Activated CD4-positive, alpha-beta T cell treated with anti-CD3 and anti-CD28 coated beads, Interleukin-2, amount 10 ng/mL, durations not matched to agents 24 days and 14 days (primary cell): ENCODE measurements at places on chromosomes 6 and 20. TPM values are rescaled to one million over a fixed set of nuclear protein-coding genes. Genes with fewer than 3 reads are reported as not detected.

SAMD3 gene
- total RNA-seq: 2.1 and 2.5 TPM in 2 replicates

TNNC2 gene
- total RNA-seq: not detected in 2 replicates

FAM217A gene
- not detected in 2 replicates for total RNA-seq

TP53TG5 gene
- total RNA-seq: 0.12 TPM in 1 of 2 replicates, not detected in the other

IL17F gene
- total RNA-seq: not detected in 2 replicates

SNAP91 gene
- total RNA-seq: not detected in 2 replicates
